ENCODE measurements at places on chromosomes 3 and 15.

GRCh38 chr3:88082854-88083253, 23.8 kb downstream of the ZNF654 start:
- DNase-seq, result no peak

GRCh38 chr3:13688824-13689223, 139.9 kb downstream of the FBLN2 start:
- no peak for DNase-seq

DNA sequence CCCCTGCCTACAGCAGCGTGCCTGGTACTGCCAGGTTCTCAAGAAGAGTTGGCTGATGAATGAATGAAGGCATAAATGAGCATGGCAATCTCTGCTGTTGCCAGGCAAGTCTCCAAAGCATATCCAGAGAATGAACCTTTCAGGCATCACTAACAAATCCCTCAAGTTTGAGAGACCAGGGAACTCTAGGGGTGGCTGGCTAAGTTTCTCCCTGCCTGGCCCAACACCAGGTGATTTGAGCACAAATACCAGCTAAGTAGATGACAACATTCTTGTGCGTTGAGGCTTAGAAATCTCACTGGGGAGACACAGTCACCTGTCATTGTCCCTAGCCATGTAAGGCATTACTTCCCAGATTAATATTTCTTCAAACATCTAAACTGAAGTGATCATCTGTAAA, 81.4 kb upstream of the PTX3 start:
- DNase-seq, result no peak

DNA sequence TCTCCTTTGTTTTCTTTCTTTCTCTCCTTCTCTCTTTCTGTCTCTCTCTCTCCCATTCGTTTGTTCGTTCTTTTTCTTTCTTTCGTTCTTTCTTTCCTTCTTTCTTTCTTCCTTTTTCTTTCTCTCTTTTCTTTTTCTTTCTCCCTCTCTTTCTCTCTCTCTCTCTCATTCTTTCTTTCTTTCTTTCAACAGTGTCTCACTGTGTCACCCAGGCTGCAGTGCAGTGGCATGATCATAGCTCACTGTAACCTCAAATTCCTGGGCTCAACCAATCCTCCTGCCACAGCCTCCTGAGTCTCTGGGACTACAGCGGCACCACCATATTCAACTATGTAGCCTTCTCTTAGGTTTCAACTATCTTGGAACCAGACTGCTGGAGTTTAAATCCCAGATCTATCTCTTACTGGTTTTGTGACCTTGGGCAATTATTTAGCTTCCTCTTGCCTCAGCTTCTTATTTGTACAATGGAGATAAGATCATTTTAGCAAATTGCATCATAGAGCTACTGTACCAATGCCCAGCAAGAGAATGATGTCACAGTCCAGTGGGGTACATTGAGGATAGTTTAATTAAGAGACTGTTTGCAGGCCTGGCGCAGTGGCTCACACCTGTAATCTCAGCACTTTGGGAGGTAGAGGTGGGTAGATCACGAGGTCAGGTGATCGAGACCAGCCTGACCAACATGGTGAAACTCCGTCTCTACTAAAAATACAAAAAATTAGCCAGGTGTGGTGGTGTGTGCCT, 27.3 kb upstream of the PARL start:
- no peak for DNase-seq

DNA sequence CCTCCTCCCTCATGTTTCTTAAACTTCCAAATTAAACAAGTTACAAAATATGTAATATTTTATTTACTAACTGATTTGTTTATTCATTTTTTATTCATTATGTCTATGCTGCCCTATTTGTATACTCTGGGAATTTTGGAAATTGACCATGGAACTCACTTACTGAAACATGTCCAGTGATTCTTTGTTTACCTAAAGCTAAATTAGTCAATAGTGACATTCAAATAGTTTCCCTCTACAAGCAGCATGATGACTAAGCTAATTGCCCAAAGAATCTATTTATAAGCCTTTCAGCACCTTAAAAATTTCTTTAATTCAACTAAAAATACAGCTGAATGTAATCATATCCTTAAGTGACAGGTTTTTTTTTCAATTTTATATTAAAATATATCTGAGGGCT, 437.7 kb downstream of the SI start:
- no peak for DNase-seq

- DNase-seq, result no peak
Observed at GRCh38 chr15:77649610-77650009, 16.9 kb upstream of the LINGO1 start.

- DNase-seq, result no peak
Observed at GRCh38 chr3:158453865-158454264, 117.1 kb upstream of the MLF1 start.

- no peak for DNase-seq
Observed at GRCh38 chr3:40382617-40382979, 4.4 kb upstream of the ENTPD3 start.

DNA sequence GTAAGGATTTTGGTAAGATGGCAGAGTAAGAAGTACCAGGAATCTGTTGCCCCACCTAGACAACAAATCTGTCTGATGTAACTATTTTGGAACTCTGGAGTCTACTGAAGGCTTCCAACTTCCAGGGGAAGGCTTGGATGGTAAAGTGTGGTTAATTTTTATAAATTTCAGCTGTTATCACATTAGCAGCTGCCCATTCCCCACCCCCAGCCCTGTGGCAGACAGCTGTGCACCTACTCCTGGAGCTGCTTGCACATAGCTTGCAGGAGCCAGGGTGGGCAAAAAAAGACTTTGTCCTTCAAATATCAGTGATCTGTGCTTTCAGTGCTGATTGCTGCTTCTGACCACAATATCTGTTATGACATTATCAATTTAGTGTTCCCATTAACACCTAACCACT, 47.4 kb downstream of the FRMD5 start:
- no peak for DNase-seq

DNA sequence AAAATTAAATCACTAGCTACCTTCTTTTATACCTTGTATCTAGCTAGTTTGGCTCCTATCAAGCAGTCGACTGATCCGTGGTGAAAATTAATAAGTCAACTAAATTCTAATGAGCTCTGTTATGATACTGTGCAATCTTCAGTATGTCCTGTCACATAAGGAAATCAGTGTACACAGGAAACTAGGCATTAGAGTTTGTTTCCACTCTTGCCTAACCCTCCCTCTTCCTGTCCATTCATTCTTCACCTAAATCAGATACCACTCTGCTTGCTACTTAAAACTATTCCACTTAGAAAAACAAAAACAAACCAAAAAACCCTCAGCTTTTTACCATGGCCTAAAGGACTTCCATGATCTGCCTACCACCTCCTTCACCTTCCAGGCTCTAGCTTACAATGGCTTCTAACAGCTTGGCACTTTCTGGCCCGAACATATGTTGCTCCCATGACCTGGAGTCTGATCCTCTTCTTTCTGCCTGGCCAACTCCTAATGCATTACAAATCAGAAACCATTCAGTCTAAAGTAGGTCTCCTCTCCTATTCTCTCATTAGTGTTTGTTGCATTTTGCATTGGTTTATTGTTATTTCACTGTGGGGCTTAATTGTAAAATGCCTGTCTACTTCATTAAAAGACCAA, 7.9 kb downstream of the RFC4 start:
- no peak for DNase-seq

DNA sequence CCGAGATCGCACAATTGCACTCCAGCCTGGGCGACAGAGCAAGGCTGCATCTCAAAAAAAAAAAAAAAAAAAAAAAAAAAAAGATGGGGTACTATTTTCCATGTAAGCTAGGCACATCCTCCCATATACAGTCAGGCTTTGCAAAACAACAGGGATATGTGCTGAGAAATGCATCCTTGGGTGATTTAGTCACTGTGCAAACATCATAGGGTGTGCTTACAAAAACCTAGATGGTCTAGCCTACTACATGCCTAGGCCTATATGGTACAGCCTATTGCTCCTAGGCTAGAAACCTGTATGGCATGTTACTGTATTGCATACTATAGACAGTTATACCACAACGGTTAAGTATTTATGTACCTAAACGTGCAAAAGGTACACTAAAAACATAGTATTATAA, 75.0 kb downstream of the TTBK2 start:
- DNase-seq, result no peak

All from activated CD4-positive, alpha-beta memory T cell treated with anti-CD3 and anti-CD28 coated beads, Interleukin-2, amount 10 ng/mL, durations not matched to agents 7 days and 5 days (primary cell).